SK-N-SH treated with all-trans-retinoic acid at 6 μM for 48 hours (cell line): ENCODE measurements at places on chromosomes 7 and 10.

- ATAC-seq = no peak
Measured at GRCh38 chr7:155508376-155509358, 37.7 kb downstream of the CNPY1 start.

GRCh38 chr7:30893357-30893756 is 18.3 kb upstream of the AQP1 start:
- ATAC-seq = no peak

GRCh38 chr7:18016547-18017444 is 10.8 kb downstream of the PRPS1L1 start:
- no peak for ATAC-seq

DNA sequence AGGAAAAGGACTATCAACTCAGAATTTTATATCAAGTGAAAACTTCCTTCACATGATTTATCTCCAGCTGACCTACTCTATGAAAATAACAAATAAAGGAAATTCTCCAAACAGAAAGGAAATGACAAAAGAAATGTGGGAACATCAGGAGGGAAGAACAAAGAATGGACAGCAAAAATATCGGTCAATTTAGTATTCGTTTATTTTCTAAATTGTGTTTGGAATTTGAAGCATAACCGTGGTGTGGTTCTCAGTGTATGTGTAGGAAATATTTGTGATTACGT is 8.7 kb downstream of the WDR37 start:
- ATAC-seq = no peak

- no peak for ATAC-seq
Measured at GRCh38 chr10:25288181-25288580, 113.4 kb downstream of the GPR158 start.

DNA sequence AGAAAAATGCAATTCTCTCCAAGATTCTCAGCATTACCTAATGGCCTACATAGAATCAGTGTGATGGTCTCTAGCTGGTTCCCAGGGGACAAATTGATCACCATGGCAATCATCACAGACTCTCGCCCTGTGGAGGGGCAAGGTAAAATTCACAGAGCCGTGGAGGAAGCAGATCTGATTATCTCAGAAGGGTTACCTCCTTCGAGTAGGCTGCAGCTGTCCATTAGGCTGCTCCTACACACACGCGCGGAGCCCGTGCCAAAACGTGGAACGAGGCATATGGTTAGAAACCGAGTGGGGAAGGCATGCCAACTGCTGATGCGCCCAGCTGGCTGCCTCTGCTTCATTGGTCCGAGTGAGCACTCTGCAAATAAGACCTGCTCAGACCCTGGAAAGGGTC is 52.8 kb upstream of the PTER start:
- ATAC-seq = no peak

DNA sequence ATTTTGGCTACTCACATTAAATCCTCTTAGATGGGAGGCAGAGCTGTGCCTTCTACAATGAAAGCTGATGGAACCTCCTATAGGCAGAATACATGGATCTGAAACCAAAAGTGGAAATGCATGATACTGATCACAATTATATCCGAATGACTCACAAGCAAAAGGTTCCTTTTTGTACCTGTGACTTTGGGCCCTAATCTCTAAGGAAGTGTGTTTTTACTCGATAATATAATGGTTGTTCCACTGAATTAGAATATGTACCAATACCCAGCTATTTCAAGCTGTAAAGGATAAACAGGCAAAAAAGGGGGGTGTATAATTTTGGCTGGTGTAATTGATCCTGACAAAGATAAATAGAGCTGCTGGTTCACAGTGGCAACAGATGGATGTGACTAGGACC is 17.6 kb upstream of the LAMB1 start:
- ATAC-seq = no peak

GRCh38 chr10:18059826-18060559 is 80.2 kb upstream of the CACNB2 start:
- ATAC-seq = no peak
